ENCODE measurements at places on chromosomes 6 and 20. TPM values are rescaled to one million over a fixed set of nuclear protein-coding genes. Genes with fewer than 3 reads are reported as not detected.

Gene BMP2
- total RNA-seq = 5.1 TPM

Gene TMEM200A
- 0.98 TPM for total RNA-seq

Gene DTD1
- total RNA-seq = 29.3 TPM

Gene ANKRD66
- total RNA-seq = not detected

Gene TOP1
- 23.8 TPM for total RNA-seq

Gene TDRD6
- total RNA-seq = not detected

Gene PRICKLE4
- total RNA-seq = 2.6 TPM

Gene TFAP2A
- total RNA-seq = not detected

Gene ITPR3
- total RNA-seq = 12.8 TPM

Gene PLA2G7
- not detected for total RNA-seq

Gene C6orf132
- total RNA-seq = 0.54 TPM

Gene GGTLC1
- not detected for total RNA-seq

Gene GHRH
- total RNA-seq = not detected

Gene EYS
- total RNA-seq = not detected

Gene VGLL2
- not detected for total RNA-seq

Gene FERMT1
- total RNA-seq = 4.9 TPM

Gene RNF182
- total RNA-seq = 0.12 TPM

Gene TOMM34
- 21.6 TPM for total RNA-seq

Gene BEND6
- 11.2 TPM for total RNA-seq

Gene SLPI
- total RNA-seq = not detected

Gene LINC00237
- total RNA-seq = not detected

Gene STMN3
- 41.1 TPM for total RNA-seq
